ENCODE measurements at places on chromosomes 13 and 19.
A peak's percentile ranks its signal among the peaks of the same experiment; 100 is the strongest.

GRCh38 chr13:102017248-102017647 is 384.6 kb downstream of the FGF14 start:
- DNase-seq: no peak

- no peak for DNase-seq
Measured at GRCh38 chr19:827710-828321, at the start of gene AZU1. Gene AZU1 (plus strand): TSS chr19:827837. CDS start chr19:827847, 10 bp downstream.

GRCh38 chr13:59673286-59673685 is 490.4 kb downstream of the DIAPH3 start:
- DNase-seq: no peak

- DNase-seq: no peak
Measured at GRCh38 chr19:17225053-17225452, 973 bp upstream of the OCEL1 start.

- DNase-seq: no peak
Measured at GRCh38 chr19:52248241-52248640, 21.1 kb upstream of the ZNF766 start.

DNA sequence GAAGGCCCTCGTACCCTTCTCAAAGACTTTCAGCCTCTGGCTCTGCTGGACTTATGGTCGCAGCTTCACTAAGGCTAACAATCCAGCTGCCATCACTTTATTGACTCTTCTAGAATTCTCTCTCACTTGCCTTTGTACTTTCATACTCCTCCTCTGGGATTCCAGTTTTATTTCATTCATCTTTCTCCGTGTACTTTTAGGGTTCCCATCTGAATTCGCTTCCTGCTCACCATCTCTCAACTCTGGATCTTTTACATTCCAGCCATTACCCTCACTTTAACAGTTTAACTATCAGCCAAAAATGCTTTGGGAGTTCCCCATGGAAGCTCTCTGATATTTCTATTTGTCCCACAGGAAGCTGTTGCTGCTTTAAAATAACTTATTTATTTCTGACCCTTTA is 149.3 kb upstream of the KL start:
- DNase-seq: no peak

GRCh38 chr13:50744116-50744660 is 99.3 kb downstream of the DLEU7 start:
- no peak for DNase-seq

DNA sequence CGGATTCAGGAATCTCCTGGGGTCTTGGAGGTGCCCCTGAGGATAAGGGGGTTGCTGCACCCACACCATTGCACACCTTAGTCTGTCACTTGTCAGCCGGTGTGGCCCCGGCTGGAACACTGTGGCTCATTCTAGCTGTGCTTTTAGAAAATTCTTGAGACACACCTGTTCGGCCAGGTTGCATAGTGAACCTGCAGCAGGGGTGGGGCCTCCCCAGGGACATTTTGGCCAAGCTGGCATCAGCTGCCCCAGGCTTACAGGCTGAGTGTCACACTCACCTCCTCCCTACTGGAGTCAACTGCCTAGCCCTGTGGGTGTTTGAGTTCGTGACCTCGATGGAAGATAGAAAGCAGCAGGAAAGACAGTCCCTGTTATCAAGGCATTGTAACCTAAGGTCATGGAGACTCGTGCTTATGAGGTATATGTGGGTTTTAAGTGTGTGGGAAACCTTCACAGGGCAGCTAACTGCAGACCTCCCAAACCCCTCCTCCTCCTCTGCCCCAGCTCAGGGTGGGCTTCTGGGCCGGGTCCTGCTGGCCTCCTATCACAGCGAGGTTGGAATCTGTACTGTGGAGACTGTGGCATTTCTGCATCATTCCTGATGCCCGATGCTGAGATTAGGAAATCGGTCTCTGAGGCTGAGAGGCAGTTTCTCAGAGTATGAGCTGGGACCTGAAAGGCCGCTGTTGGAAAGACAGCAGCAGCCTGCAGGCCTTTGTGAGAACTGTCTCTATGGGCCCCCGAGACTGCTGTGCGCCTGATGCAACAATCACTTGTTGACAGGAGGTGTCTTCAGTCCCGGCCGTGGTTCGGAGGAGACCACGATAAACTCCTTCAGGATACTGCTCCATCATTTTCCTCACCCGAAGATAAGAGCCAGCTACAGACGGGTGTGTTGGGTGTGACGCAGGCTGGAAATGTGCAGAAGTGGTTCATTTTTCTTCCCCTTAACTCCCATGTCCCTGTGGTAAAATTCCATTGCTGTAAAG is 72.2 kb downstream of the ATP11A start:
- no peak for DNase-seq

DNA sequence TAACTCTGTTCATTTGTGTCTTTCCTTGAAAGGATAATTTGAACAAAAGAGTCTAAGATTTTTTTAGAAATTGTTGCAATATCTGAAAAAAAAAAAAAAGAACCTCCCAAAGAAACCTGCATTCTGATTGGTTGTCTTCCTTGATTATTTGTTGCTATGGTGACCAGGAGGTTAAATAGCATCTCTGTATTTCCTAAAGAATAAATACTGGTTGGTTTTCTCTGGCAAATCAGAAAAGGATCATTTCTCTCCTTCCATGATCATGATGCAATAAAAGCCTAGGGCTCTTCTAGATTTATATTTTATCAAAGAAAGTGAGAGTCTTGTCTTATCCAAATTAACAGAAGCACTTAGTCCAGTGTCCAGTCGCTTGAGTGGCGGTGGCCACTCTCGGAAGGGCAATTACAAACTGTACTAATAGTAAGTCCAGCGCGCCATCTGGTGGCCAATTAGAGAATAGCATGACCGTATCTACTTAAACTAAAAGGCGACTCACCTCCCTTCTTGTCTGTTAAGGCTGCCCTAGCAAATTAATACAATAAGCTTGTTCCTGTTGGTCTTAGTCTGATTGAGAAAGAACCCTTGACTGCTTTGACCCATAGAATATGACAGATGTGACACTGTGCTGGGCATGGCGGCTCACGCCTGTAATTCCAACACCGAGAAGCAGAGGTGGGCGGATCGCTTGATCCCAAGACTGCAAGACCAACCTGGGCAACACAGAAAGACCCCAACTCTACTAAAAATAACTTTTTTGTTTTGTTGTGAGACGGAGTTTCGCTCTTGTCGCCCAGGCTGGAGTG is 47.0 kb upstream of the PNMA8B start:
- peak; percentile 94 for DNase-seq

- no peak for DNase-seq
Measured at GRCh38 chr13:50668691-50669271, 174.7 kb downstream of the DLEU7 start.

DNA sequence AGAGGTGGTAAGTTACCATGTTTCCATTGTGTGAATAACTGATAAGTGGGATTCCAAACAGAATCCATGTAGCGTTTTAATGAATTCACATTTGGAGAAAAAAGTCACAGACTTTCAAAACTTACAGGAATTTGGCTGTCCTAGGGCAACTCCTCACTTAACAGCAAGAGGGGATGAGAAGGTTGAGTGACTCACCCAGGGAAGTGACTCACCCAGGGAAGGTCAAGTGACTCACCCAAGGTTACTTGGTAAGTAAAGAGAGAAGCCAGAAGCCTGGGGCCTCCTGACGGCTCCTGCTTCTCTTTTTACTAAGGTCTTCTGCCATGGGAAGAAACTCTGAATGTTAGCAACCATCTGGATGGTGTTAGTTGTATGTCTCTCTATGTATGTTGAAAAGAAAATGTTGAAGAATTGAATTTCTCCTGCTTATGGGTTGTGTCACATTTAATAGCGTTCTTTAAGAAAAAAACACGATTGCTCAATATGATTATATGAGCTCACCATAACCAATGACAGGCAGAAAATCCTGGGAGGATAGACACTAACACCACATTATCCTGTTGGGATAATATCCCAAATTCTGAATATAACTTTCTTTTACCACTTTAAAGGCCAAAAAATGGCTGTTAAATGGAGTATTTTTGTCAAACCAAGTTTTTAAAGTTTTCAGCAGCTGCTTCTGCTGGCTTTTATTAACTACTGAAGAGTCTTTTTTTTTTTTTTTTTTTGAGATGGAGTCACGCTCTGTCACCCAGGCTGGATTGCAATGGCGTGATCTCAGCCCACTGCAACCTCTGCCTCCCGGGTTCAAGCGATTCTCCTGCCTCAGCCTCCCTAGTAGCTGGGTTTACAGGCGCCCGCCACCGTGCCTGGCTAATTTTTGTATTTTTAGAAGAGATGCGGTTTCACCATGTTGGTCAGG is 195.6 kb downstream of the GGACT start:
- DNase-seq: no peak

- DNase-seq: no peak
Measured at GRCh38 chr13:109720758-109721184, 65.6 kb downstream of the IRS2 start.

- peak; percentile 59 for DNase-seq
Measured at GRCh38 chr13:113125506-113126264, 3.1 kb downstream of the F10 start.

DNA sequence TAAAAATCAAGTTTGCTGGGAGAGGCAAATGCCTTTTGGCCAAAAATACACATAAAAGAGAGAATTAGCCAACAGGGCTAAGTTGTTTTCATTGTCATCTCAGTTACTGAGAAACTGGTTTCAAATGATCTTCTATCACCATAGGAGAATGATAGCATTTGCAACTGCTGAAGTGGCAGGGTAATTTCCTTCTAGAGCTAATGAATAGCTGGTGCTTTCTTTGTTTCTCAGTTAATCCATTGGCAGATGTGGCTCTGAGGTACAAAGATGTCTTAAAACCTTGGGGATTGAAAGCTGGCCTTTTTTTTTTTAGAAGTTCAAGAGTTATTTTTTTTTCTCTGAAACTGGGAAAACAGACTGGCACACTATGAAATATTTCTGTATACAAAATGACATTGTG is 332.7 kb upstream of the KLF12 start:
- DNase-seq: no peak

GRCh38 chr19:5624018-5624663 is 1.3 kb downstream of the SAFB start:
- DNase-seq: no peak

GRCh38 chr19:8331263-8331845 is 10.1 kb downstream of the RPS28 start:
- DNase-seq: no peak

DNA sequence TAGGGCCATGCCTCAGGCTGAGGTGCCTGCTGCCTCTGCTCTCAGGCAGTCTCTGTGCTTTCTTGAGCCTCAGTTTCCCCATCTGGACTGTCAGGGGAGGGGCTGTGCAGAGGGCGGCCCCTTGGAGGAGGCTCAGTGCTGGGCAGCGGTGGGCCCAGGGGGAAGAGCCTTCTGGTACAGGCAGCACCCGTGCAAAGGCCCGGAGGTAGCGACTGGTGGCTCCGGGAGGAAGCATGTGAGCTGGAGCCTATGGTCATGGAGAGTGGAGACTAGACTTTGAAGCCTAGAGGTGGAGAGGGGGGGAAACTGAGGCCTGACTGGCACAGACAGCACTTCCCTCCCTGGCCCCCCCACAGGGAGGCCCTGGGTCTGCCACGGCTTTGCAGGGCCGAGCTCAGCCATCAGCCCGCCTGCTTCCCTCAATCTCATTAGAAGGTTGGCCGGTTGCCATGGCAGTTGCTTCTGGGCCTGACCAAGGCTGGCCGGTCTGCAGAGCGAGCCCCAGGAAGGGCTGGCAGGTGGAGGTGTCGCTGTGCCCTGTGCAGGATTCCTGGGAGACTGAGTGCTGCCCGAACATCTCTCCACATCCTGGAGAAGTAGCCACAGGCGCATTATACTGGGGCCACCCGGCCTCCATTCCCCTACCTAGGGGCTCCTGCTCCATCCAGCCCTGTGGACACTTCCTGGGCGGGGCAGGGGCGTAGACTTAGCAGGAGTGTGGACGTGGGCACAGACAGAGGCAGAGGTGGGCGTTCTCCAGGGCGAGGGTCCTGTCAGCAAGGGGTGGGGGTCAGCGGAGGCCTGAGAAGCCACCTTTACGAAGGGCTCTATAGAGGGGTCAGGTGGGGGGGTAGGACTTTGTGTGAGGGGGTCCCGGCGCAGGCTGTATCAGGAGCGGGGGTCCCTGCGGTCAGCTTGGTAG is 53.2 kb downstream of the CRTC1 start:
- no peak for DNase-seq

GRCh38 chr19:37933937-37934358 is 26.9 kb downstream of the SIPA1L3 start:
- no peak for DNase-seq

DNA sequence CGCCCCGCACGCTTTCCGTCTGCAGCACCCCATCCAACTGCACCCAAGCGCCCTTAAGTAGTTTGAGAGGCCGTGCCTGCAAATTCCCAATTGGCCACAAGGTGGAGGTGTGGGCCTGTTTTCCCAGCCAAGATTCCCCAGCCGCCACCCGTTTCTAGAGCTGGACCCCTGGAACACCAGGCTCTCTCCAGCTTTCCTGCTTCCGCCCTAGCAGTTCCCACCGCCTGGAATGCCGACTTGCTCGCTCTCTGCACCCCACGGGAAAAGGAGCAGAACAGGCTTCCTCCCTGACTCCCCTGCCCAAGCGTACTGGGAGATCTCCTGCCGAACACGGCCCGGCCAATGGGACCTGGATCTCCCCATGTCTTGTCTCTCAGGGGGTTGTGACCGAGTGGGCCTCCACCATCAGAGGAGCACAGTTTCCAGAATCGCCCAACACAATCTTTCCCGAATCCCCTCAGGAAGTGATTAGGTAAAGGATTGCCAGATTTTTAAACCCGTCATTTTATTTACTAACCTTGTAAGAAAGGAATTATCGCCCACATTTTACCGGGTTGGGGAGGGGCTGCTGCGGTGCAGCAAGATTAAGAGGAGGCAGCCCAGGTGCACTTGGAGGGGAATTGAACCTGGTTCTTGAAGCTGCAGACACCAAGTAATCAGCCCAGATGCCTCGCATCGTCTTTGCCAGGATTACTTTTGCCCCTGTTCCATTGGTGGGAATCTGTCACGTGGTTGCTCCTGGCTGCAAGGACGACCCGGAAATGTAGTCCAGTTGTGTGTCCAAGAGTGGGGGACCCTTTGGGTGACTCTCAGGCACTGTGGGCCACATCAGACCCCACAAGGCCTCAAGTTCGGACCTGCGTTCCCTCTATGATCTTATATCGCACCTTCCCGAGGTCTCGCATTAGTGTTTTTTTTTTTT is 3.5 kb upstream of the NAPSA start:
- no peak for DNase-seq

GRCh38 chr19:18274781-18275356 is 617 bp upstream of the IQCN start:
- peak; percentile 94 for DNase-seq

DNA sequence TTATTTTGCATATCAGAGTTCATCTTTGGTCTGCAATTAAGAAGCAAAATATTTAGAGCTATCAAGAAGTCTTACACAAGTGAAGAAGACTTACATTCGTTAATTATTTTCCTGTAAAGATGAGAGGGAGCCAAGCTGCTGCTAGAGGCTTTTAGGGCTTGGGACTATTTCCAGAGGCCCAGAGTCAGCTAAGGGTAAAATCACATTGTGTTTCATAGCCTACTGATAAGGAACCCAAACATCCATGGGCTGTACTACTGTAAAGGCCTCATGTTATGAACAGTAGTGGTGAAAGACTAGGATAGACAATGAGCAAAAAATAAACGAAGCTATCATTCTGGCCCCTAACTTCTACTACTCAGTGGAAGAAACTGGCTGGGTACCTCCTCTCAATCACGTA is 10.9 kb upstream of the TEX30 start:
- no peak for DNase-seq

DNA sequence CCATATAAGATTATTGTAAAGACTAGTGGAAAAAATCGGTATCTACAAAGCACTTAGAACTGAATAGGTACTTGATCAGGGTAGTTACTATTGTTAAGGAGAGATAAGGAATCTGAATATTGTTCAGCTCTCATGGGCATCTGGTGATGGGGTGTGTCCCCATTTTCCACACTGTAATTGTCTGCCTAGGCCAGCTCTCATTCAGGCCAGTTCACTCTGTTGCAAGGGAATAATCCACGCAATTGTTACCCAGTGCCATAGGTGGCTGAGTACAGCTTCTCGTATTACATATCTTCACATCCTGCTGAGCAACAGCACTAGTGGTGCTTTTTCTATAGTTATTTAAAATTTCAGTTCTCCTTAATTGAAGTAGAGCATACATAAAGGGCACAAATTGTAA is 45.6 kb upstream of the C13orf42 start:
- DNase-seq: no peak

Data from mesenteric fat pad (tissue), 1 donor.